ENCODE measurements at places on chromosomes 13 and 19.

GRCh38 chr19:27966390-27966816 is 1246.5 kb downstream of the UQCRFS1 start:
- DNase-seq: no peak

GRCh38 chr19:29326849-29327840 is 114.2 kb upstream of the UQCRFS1 start:
- no peak for DNase-seq

- no peak for DNase-seq
Observed at GRCh38 chr13:85864963-85865530, 65.8 kb upstream of the SLITRK6 start.

DNA sequence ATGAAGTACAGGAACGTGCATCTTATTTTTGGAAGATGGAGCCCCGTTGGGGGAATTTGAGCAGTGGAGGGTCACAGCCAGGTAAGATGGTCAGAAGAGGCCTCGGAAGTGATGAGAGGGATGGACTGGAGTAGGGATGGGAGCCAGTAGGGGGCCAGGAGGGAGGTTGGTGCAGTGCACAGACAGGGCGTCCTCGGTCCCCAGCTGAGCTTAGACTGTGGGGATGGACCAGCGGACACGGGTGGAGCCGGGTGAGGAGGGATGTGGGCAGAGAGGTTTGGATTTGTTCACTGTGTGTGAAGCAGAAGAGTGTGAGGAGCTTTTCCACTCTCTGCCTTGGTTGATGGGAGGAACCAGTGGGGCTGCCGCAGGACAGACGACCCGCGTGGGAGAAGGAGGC is 10.6 kb downstream of the RPS9 start:
- no peak for DNase-seq

- DNase-seq: no peak
Observed at GRCh38 chr13:42990291-42991232, 1.5 kb downstream of the EPSTI1 start.

DNA sequence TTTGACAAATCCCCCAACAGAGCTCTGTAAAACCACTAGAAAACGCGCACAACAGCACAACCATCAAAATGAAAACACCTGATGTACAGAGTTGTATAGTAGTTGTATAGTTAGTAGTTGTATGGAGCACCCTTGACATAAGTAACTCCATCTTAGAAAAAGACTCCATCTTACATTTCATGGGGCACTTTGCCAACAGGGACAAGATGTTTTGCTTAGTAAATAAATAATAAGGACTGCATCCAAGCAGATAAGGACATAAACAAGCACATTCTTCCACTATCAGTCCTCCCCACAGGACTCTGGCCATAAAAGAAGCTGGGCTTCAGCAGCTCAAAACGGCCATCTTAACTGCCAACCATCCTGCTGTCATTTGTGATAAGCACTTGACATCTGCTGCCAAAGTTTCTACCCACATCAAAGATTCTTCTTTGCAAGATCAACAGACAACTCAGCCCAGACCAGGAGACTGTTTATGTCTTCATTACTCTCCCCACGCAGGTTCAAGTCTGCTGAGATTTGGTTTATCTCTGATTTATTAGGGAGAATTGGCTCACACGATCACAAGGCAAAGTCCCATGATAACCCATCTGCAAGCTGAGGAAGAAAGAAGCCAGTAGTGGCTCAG is 20.7 kb upstream of the ZNF331 start:
- DNase-seq: no peak
